ENCODE measurements at places on chromosomes 6 and 20. TPM values are rescaled to one million over a fixed set of nuclear protein-coding genes. Genes with fewer than 3 reads are reported as not detected.

GRCh38 chr6:142035890-142036289, 96.8 kb upstream of the GJE1 start:
- H3K36me3 ChIP-seq = no peaks in the 10 kb centered on the region
- no peaks in the 10 kb centered on the region for H3K4me1 ChIP-seq
- H3K4me3 ChIP-seq = no peak overlapping the region
- no peaks in the 10 kb centered on the region for H3K27me3 ChIP-seq

DNA sequence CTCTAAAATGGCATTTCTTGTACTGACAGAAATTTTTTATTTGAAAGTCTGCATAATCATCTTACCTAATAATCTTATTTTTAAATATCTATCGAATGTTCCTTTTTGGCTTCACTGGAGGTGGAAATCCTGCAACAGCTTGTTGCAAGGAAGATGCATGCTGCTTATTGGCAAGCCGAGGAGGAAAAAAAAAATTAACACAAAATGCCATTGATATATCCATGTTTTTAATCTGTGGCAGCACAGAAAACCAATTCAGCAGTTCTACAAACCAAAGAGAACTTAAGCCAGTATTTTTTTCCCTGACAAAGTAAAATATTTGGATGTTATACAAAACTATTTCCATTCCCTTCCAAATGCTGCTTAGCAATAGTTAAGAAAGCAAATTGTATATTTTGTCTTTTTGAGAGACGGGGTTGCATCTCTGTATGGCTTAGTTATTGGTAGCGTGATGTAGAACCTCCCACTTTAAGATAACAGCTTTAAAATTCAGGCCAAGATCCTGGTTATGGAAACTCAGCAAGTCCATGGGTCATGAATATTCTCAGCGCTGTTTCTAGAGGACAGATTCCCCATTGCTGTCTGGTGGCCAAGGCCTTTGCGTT, 231.4 kb downstream of the TMEM242 start:
- H3K4me1 ChIP-seq = peaks cover 22% of the 10 kb centered on the region
- no peak overlapping the region for H3K4me3 ChIP-seq
- no peaks in the 10 kb centered on the region for H3K27me3 ChIP-seq
- DNase-seq = no peak
- peaks cover 7% of the 10 kb centered on the region for H3K36me3 ChIP-seq

DNA sequence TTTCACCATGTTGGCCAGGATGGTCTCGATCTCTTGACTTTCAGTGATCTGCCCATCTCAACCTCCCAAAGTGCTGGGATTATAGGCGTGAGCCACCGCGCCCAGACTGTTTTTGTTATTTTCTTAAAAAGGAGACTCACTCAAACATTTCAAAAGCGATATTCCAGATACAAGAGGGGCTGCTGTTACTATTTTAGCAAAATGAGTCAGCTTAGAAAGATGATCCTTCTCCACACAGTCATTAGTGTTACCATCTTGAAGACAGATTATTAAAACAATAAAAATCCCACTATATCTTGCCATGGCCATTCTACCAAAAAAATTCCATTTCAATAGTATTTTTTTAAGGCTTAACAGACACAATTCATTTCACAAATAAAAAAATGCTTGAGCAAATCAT, 102.8 kb downstream of the PREP start:
- H3K27me3 ChIP-seq = no peaks in the 10 kb centered on the region
- DNase-seq = no peak
- no peak overlapping the region for H3K27ac ChIP-seq
- H3K4me1 ChIP-seq = no peaks in the 10 kb centered on the region

DNA sequence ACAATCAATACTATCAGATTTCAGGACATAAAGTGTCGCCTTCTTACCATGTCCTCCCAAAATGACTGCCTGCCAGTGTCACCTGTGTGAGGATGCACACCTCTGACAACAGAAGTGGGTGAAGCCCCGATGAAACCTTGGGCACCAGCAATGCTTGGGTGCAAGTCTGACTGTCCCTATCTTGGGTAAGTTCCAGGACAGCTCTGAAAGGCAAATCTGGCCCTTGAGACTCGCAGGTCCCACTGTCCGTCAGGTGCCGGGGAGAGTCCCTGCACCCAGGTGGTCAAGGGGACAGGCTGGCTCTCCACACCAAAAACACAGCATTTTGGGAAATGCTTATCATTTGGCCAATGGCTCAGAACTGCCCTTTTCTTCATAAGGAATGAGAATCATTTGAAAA, 43.3 kb downstream of the EZR start:
- no peak overlapping the region for H3K27ac ChIP-seq
- H3K4me1 ChIP-seq = peaks cover 29% of the 10 kb centered on the region
- H3K36me3 ChIP-seq = peaks cover 80% of the 10 kb centered on the region
- DNase-seq = no peak

GRCh38 chr6:125869427-125869826, 78.7 kb downstream of the NCOA7 start:
- no peak overlapping the region for H3K27ac ChIP-seq
- H3K4me1 ChIP-seq = no peaks in the 10 kb centered on the region
- no peaks in the 10 kb centered on the region for H3K36me3 ChIP-seq
- no peaks in the 10 kb centered on the region for H3K27me3 ChIP-seq
- no peak for DNase-seq
- H3K4me3 ChIP-seq = no peak overlapping the region

DNA sequence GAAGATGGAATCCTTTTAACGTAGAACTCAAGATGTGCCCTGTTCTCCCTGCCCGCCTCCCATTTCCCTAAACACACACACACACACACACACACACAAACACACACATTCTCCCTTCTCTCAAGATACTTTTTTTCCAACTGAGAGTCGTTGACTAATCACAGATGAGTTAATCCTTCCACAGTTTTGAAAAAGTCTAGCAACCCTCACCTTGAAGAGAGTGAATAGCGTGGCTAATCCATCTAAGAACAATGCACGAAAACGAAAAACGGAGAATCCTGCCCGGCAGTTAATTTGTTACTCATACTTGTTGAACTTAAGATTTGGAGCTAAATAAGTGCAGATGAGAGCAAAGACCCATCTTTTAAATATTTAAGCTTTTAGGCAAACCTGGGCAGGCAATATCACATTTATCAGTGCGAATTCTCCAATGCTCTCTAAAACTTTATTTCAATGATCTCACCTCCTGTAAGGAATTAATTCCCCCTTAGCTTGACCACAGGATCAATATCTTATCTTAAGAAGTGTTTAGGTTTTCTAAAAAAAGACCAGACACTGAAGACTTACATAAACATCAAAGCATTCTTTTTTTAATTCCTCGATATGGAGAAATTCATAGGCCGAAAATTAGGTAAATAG, 1.1 kb downstream of the AGPAT4 start:
- H3K27me3 ChIP-seq = no peaks in the 10 kb centered on the region
- H3K27ac ChIP-seq = peak overlapping the region; percentile 89
- peak overlapping the region; percentile 61 for H3K4me3 ChIP-seq
- no peak for DNase-seq
- H3K36me3 ChIP-seq = no peaks in the 10 kb centered on the region

DNA sequence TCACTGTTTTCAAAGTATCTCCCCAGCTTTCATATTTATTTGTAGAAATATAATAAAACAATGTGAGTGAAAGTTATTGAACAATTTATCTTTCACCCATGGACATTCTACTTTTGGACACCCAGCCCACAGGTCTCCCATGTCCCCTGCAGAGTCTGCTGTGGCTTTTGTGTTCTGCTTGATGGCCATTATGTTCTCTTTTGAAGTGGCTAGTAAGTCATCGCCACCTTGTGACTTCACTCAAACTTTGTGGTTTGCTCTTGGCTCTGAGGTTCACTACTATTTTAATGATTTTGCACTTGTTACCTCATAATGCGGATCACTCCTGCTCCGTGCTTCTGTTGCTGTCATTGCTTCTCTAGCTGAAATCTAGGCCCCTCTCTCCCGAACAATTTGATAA, 10.2 kb upstream of the DEFB113 start:
- DNase-seq = no peak
- H3K4me3 ChIP-seq = no peak overlapping the region
- H3K27me3 ChIP-seq = no peaks in the 10 kb centered on the region
- H3K36me3 ChIP-seq = no peaks in the 10 kb centered on the region

DNA sequence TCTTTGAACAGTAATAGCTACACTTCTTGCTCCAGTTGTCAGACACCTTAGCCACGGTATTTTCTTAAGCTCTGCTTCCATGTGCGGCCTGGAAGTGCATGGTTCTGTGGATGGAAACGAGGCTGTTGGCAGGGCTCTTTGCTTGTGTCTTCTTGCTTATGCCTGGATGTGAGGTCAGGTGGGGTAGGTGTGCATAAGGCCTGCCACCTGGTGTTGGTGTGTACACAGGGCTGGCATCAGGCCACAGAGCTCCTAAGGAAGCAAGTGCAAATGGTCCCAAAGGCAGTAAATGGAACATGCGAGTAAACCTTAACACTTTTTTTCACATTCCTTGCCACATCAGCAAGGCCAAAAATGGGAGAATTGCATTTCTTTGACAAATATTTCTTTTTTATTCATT, 158.1 kb upstream of the GMDS start:
- H3K4me1 ChIP-seq = no peaks in the 10 kb centered on the region
- H3K27ac ChIP-seq = no peak overlapping the region
- DNase-seq = no peak
- H3K27me3 ChIP-seq = no peaks in the 10 kb centered on the region
- H3K4me3 ChIP-seq = no peak overlapping the region
- H3K36me3 ChIP-seq = no peaks in the 10 kb centered on the region

DNA sequence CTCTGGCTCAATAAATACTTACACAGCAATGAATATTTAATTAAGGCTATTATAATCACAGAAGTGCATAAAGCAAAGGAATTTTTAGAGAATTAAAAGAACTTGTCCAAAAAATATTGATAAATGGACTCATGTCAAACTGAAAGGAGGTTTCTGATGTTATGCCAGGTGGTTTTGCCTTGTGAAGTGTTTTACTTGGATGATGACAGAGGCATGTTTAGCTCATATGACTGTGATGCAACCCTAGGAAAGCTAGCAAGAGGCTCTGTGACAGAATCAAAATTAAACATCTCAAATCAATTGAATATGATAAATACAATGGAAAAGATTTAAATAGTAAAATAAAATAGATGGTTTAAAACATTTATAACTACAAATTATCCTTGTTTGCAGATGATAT, 137.3 kb downstream of the TMEM200A start:
- H3K4me3 ChIP-seq = no peak overlapping the region
- DNase-seq = no peak
- H3K36me3 ChIP-seq = no peaks in the 10 kb centered on the region
- no peak overlapping the region for H3K27ac ChIP-seq
- no peaks in the 10 kb centered on the region for H3K27me3 ChIP-seq

GRCh38 chr6:10542213-10542612, 21.1 kb downstream of the GCNT2 start:
- no peak overlapping the region for H3K27ac ChIP-seq
- no peak for DNase-seq
- no peaks in the 10 kb centered on the region for H3K4me1 ChIP-seq
- H3K36me3 ChIP-seq = no peaks in the 10 kb centered on the region
- H3K4me3 ChIP-seq = no peak overlapping the region

GRCh38 chr20:21294755-21295154, 8.4 kb upstream of the XRN2 start:
- H3K27me3 ChIP-seq = no peaks in the 10 kb centered on the region
- DNase-seq = no peak
- H3K4me1 ChIP-seq = no peaks in the 10 kb centered on the region
- no peak overlapping the region for H3K4me3 ChIP-seq
- no peaks in the 10 kb centered on the region for H3K36me3 ChIP-seq
- no peak overlapping the region for H3K27ac ChIP-seq

DNA sequence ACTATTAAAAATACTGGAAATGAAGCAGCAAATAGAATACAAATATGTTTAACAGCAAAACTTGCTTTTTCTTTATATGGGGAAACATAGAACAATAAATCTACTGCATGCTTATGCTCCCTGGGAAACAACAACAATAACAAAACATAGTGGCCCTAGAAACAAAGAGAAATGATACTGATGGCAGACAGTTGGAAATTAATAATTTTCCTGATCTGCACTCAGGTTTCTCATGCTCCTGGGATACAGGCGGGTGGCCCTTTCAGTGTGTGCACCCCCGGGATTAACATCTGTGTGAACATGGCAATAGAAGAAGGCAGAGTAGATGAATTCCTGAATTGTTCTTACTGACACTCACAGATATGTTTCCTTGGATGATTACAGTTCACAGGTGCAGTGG, 209.2 kb upstream of the TBX18 start:
- H3K27me3 ChIP-seq = no peaks in the 10 kb centered on the region
- no peaks in the 10 kb centered on the region for H3K4me1 ChIP-seq
- H3K27ac ChIP-seq = no peak overlapping the region
- DNase-seq = no peak
- H3K36me3 ChIP-seq = no peaks in the 10 kb centered on the region

DNA sequence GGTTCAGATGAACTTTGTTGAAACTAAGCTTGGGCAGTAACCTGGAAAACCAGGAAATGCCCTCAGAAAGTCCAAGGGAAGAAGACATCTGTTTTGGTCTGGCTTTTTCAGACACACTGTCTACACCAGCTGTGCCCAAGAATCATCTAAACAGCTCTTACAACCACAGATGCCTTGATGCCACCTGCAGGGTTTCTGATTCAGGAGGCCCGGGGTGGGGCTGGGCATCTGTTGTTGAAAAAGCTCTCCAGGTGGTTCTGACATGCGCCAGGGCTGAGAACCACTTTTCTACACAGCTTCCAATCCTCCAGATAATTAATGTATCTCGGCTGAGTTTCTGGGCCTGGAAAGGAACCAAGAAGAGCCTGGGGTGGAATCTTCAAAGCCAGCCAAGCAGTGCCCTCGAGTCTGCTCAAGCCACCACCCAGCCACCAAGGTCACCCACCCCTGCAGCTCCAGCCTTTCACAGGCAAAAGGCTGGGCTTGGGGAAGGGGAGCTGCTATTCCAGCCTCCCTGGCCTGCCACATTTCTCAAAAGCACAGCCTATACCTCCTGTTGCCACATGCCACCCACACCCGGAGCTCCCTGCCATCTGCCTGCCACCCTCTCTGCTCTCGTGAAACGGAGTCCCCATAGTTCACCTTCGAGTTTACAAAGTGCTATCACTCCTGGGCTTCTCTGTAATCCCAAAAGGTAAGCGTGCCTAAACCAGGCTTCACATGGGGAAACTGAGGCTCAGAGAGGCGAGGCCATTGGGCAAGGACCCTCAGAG, 9.4 kb downstream of the MDGA1 start:
- H3K4me1 ChIP-seq = peaks cover 5% of the 10 kb centered on the region
- H3K4me3 ChIP-seq = no peak overlapping the region
- no peak overlapping the region for H3K27ac ChIP-seq
- DNase-seq = no peak
- no peaks in the 10 kb centered on the region for H3K27me3 ChIP-seq

- H3K27me3 ChIP-seq = no peaks in the 10 kb centered on the region
- peaks cover 11% of the 10 kb centered on the region for H3K36me3 ChIP-seq
- no peak overlapping the region for H3K4me3 ChIP-seq
These were observed 14.5 kb downstream of the CSNK2A1 start for GRCh38 chr20:528923-529604.

GRCh38 chr6:113960795-113961194, 10.2 kb downstream of the HDAC2 start:
- DNase-seq = no peak
- H3K27me3 ChIP-seq = no peaks in the 10 kb centered on the region
- H3K36me3 ChIP-seq = peaks cover 4% of the 10 kb centered on the region
- no peak overlapping the region for H3K4me3 ChIP-seq

Gene ZCCHC3
- total RNA-seq = 24.0 TPM

Gene ADTRP
- 1.5 TPM for total RNA-seq

Gene ROS1
- not detected for total RNA-seq

Gene ASIP
- total RNA-seq = not detected

Gene FOXF2
- not detected for total RNA-seq

Gene IL17A
- total RNA-seq = not detected

Measured in natural killer cell (primary cell).